ENCODE measurements at places on chromosomes 1 and 21.
A peak's percentile ranks its signal among the peaks of the same experiment; 100 is the strongest.

GRCh38 chr1:82001345-82001744 is 200.6 kb downstream of the ADGRL2 start:
- DNase-seq, result no peak

DNA sequence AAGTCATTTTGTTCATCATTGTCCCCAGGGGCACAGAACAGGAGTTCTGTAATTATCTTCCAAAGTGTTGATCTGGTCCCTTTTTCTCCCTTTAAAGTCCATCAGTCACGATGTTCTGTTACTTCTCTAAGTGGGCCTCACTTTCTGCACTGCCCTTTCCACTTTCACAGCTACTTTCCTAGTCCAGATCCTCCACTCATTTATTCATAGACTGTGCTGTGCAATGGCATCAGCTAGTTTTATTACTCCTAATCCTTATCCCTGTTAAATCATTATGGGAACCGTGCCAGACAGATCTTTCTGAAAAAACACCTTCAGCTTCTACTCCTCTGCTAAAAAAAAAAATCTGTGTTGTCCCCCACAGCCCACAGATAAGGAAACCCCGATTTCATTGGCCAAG is 64.0 kb upstream of the BCL10 start:
- DNase-seq, result no peak

GRCh38 chr1:48695161-48695560 is 81.5 kb downstream of the BEND5 start:
- no peak for DNase-seq

- DNase-seq, result no peak
These were observed 96.4 kb upstream of the FMN2 start for GRCh38 chr1:239995281-239995680.

DNA sequence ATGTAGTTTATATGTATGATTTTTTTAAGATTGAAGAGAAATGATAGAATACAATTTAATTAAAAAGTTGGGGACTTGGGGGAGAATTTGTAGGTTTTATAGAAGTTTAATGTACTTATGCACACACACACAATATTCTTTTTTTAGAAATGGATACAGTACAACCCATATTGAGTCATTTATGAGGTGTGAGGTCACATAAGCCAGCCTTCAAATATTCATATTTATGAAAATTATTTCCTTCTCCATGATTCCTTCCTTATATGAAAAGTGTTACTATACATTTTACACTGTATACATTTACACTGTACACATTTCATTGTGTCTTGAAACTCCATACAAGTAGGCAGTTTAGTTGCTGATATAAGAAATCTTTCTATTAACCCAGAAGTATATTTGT is 96.2 kb upstream of the CHODL start:
- no peak for DNase-seq

DNA sequence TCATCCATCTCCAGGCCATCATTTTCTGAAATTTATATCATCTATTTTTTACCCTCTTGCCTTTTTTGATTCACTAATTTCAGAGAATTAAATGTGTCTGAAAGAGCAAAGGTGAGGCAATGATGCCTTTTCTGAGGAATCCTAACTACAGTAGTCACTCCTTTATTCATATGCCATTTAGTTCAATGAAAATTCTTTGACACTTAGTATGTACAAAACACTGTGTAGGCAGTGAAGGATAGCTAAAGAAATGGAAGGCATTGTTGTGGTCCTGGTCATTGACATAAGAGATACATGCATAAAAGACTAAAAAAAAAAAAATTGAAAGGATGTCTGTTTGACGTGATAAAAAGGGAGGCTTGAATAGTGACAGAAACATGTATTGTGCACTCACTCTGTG is 171.9 kb upstream of the BEND5 start:
- DNase-seq, result no peak

- DNase-seq, result no peak
These were observed 111.7 kb downstream of the GLUL start for GRCh38 chr1:182279724-182280503.

GRCh38 chr1:160083968-160084770 is 2.8 kb downstream of the KCNJ9 start:
- DNase-seq, result no peak

- no peak for DNase-seq
These were observed at the start of gene POMGNT1 for GRCh38 chr1:46197964-46198811. TSS of gene POMGNT1 (minus strand) at chr1:46198434. CDS start at chr1:46197821, 613 bp downstream.

GRCh38 chr1:33305816-33306652 is 14.9 kb downstream of the A3GALT2 start:
- DNase-seq, result no peak

- DNase-seq, result no peak
These were observed 177.2 kb upstream of the C8B start for GRCh38 chr1:57142999-57143398.

GRCh38 chr1:27045973-27046558 is 33.4 kb upstream of the TENT5B start:
- no peak for DNase-seq

GRCh38 chr1:29166291-29166878 is 15.3 kb downstream of the SRSF4 start:
- no peak for DNase-seq

- DNase-seq, result no peak
These were observed 23.0 kb upstream of the CCT8 start for GRCh38 chr21:29096218-29097015.

- peak; percentile 56 for DNase-seq
These were observed 812 bp downstream of the NBPF1 start for GRCh38 chr1:16612332-16613172.

DNA sequence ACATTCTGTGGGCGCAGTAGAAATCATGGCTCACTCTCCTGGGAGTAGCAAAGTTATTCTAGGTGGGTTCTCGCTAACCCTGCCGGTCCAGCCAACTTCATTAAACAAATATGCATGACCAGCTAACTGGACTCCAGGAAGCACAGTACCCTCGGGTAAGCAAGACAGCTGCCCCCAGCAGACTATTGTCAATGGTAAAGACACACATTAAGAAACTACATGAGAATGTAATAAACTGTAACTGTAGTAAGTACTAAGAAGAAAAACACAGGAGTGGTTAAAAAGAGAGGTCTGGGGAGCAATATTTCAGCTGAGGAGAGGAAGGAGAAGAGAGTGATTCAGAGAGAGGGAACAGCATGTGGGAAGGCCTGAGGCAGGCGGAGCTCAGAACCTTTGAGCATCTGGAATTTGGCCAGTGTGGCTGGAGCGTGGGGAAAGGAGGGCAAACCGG is 7.4 kb downstream of the SLC2A5 start:
- DNase-seq, result peak; percentile 8

DNA sequence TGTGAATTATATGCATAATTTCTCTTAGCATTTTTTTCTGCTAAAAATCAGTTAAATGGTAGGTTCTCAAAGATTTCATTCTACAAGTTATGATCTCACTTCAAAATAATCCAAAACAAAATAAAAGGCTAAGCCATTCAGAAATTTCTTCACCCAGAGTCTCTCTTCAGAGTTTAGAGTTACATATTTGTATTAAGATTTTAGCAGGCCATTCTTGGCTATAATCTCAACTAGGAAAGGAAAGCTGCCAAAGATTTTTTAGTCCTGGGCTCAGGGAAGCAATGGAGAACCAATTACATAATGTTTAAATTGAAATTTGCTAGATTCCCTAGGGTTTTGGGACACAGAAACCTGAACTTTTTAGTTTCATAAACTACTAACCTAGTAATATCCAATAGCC is 245.0 kb downstream of the USH2A start:
- no peak for DNase-seq

DNA sequence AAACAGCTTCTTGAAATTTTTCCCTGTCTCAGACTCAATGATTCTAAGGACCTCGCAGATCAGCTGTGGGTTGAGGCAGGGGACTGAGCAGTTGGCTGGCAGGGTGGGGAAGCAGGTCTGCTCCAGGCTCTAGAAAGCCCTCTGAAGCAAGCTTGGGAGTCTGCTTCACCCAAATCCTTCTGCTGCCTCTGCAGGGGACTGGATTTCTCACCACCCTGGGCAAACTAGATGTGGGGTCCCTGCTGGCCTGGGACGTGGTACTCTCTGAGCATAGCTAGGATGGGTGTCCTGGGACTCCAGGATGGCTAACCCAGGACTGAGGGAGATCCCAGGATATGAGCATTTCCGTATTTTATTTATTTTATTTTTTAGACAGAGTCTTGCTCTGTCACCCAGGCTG is 89.3 kb downstream of the LAMC2 start:
- no peak for DNase-seq

Data from brain pericyte (primary cell).